Upper lobe of left lung (tissue), 6 donors: ENCODE measurements at places on chromosomes 3 and 15. TPM values are rescaled to one million over a fixed set of nuclear protein-coding genes. Genes with fewer than 3 reads are reported as not detected.

Gene CISH
- 56.1 TPM for total RNA-seq

Gene EPHA3
- 2.0 TPM for total RNA-seq

GRCh38 chr3:114456742-114457141 is 162.9 kb downstream of the TIGIT start:
- DNase-seq, result no peak
- no peaks in the 10 kb centered on the region for H3K27me3 ChIP-seq
- peaks cover 10% of the 10 kb centered on the region for H3K4me1 ChIP-seq
- no peaks in the 10 kb centered on the region for H3K36me3 ChIP-seq
- H3K4me3 ChIP-seq, result no peak overlapping the region
- H3K27ac ChIP-seq, result peak overlapping the region; percentile 14

DNA sequence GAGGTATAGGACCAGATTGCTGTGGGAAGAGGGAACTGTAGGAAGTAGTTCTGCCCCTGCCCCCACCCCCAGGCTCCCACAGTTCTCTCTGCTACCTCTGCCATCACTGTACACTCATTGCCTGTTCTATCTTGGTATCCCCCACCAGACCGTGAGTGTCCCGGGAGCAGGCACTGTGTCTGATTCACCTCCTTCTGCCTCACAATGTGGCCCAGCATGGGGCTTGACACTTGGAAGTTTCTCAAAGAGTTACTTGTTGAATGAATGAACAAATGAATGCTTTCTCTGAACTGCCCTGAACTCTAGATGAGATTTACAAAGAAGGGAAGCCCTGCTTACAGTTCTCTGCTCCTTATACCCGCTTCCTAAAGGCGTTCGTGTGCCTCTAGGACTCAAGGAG is 27.1 kb upstream of the PIK3CB start:
- no peak for DNase-seq
- no peaks in the 10 kb centered on the region for H3K36me3 ChIP-seq
- no peak overlapping the region for H3K27ac ChIP-seq
- peaks cover 15% of the 10 kb centered on the region for H3K4me1 ChIP-seq

GRCh38 chr15:28075573-28075972 is 23.5 kb downstream of the OCA2 start:
- no peak overlapping the region for H3K4me3 ChIP-seq
- no peaks in the 10 kb centered on the region for H3K36me3 ChIP-seq
- no peaks in the 10 kb centered on the region for H3K4me1 ChIP-seq
- no peak for DNase-seq
- H3K27ac ChIP-seq, result no peak overlapping the region
- H3K27me3 ChIP-seq, result no peaks in the 10 kb centered on the region
